SJSA1 (cell line): ENCODE measurements at places on chromosomes 1 and 21.

DNA sequence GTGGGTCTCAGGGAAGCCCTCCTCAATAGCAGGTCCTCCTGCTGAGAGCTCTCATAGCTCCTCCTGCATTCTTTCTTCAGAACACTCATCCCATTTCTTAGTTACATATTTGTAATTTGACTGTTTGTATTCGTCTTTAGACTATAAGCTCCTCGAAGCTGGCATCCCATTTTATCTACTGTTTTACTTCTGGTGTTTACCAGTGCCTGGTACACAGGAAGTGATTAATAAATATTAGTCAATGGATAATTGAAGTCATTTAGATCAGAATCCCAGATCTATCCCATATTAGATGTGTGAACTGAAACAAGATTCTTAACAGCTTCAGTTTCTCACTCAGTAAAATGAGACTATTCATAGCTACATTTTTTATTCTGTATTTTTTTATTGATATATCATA, 88.7 kb downstream of the PLPP3 start:
- no peak for DNase-seq

DNA sequence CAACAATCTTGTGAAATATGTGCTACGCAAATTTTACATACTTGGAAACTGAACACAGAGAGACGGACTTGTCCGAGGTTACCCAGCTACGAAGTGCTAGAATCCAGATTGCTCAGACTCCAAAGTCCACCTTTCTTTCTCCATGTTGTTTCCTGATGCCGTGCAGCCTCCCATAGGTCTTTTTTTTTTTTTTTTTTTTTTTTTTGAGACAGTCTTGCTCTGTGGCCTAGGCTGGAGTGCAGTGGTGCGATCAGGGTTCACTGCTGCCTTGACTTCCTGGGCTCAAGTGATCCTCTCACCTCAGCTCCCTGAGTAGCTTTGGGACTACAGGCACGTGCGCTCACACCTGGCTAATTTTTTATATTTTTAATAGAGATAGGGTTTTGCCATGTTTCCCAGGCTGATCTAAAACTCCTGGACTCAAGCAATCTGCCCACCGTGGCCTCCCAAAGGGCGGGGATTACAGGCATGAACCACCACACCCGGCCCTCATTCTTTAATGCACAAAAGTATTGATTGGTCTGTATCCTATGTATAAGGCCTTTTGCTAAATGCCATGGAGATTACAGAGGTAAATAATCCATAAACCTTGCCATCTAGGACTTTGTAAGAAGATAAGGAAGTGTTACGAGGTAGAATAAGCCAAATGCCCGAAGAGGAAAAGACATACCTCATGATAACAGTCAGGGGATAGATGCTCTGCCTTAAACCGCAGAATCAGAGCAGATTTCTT, 92.8 kb downstream of the C1orf21 start:
- DNase-seq, result no peak

DNA sequence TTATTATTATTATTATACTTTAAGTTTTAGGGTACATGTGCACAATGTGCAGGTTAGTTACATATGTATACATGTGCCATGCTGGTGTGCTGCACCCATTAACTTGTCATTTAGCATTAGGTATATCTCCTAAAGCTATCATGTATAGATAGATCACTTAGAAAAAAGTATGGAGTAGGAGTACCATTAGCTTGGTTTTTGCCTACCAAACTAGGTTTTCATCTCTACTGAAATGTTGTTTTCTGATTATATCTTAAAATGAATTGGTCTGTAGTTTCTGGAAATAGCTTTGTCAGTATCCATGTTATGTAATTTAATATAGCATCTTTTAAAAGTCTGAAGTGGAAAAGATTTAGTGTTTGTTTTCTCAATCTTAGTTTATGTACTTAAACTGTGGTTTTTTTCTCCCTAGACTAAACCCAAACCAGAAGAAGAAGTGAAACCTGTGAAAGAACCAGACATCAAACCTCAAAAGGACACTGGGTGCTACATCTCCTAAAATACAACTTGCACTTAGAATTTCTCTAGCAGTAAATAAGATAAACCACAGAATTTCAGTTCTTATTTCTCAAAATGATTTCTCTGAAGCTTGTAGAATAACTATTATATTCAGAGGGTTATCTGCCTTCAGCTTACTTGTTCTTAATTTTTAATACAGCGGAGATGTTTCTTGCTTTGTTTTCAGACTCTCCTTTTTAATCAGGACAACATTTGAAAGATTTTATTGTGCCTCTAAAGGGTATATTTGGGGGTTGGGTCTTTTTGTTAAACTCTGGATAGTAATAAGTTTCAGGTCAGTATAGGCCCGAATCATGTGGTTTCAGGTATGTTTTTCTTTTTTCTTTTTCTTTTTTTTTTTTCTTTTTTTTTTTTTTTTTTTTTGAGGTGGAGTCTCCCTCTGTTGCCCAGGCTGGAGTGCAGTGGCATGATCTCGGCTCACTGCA, 4.5 kb upstream of the FAM177B start:
- DNase-seq, result no peak

DNA sequence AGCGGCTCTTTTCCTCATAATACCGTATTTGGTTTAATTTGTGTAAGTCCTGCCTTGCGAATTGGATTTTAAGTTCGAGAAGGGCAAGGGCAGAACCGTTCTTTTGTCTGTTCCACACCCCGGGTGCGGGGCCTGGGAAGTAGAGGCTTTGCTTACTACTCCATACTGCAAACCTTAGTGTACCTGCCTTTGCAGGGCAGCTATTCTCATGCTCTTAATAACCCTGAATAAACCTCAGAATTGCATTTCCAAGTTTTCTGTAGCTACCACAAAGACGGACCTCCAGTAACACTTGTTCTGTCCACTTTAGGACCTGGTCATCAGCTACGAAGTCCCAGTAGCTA, 657 bp upstream of the HNRNPU start:
- DNase-seq, result no peak

DNA sequence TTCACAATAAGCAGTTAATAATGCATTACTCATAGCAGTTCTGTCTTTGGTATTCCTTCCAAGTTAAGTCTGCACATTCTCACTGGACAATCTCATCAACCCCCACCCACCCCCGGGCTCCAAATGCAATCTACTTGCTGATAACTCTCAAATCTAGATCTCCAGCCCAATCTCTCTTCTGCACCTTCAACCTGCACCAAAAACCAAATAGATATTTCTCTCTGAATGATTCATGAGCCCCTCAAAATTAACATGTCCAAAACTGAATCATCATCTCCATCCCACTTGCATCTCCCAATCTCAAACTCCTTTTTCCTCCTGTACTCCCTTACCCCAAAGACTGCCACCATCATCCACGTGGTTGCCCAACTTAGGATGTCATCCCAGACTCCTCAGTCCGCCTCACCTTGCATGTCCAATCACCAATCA, 2.7 kb downstream of the DOCK7 start:
- no peak for DNase-seq

- DNase-seq, result no peak
Observed at GRCh38 chr1:35571263-35571662, 1.9 kb upstream of the TFAP2E start.

DNA sequence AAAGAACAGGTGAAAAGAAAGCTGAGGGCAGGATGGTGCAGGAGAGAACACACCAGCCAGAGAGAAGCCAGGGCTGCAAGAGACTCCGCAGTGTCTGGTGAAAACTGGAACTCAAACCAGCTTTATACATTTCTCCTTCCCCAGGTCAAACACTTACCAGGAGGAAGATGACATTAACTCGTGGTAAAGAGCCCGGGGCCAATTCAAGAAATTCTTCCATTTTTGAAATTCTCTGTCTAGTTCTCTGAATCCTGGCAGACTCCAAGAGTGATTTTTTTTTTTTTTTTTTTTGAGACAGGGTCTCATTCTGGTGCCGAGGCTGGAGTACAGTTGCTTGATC, 25.8 kb upstream of the SIPA1L2 start:
- no peak for DNase-seq

DNA sequence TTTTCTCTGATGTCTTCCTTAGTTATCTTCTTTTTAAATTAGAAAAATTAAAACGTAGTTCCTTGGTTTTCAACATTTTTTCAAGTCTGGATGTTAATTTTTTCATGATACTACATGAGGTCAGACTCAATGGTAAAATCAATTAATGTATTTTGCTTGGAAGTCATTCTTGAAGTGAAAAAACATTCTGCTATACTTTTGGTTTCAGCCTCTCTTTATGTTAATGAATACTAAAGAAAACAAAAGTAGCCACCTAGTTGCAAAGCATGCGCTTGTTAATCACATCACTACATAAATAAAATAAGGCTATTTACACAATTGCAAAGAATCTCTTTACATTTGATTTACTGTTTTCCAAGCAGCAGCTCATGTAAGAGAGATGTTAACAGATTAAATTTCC, 170.4 kb downstream of the LIPI start:
- DNase-seq, result no peak

- no peak for DNase-seq
Observed at GRCh38 chr21:34958040-34958439, 91.1 kb downstream of the RUNX1 start.

DNA sequence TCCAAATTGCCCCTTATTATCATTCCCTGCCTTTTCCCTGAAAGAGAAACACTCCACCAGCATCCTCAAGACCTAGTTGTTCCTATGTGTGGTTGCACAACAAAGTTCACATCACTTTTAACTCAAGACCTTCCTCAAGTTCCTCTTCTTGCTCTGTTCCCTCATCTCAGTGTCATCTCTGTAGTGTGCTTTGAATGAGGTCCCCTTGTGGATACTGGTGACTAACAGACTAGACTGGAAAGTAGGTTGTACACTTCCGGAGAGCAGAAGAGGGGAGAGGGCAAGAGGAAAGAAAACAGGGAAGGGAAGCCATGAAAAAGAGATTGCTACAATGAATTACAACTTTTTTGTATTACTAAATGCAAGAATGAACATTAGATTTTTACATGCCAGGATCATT, 853.8 kb downstream of the USP25 start:
- DNase-seq, result no peak

DNA sequence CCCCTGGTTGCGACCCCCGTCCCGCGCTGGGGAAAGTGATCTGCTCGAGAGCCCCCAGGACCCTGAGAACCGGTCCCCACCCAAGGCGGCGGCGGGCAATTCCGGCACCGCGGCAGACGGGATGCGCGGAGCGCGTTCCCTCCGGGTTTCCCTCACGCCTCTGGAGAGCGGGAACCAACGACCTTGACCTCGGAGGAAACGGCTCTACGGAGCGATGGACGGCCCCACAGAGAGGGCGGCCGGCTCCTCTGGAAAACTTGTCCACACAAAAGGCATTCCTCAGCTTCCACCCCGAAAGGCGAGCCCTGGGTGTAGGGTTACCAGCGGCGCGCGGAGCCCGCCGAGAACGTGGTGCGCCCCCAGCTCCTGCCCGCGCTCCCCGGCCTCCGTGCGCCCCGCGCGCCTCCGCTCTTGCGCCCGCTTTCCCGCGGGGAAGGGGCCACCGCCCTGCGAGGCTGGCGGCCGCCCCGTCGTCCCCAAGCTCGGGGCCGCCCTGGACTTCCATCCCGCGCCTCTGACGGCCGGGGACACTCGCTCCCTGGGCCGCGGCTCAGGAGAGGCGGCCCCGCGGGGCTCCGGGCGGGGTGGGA, 391 bp upstream of the KIAA1614 start:
- DNase-seq, result peak; percentile 69

DNA sequence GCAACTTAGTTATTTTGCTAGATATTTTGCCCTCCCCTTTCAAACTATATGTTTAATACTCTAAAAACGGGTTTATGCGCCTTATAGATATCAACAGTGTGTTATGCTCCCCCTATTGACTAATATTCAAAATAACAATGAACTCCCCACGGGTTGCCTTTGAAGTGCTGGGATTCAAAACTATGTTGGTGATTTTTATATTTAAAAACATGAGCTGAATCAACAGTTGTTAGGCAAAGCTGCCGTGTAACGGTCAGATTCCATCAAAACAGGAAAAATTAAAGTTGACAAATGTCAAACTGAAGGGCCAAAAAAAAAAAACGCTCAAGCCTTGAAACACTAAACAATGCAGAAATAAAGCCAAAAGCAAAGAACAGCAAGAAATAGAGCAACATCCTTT, 2.5 kb downstream of the TGFBR3 start:
- no peak for DNase-seq

- peak; percentile 70 for DNase-seq
Observed at GRCh38 chr1:47710329-47711071, 272.7 kb downstream of the FOXD2 start.

- DNase-seq, result no peak
Observed at GRCh38 chr1:8232036-8232757, 85.7 kb upstream of the SLC45A1 start.

GRCh38 chr1:32724678-32725614, 22.4 kb upstream of the SYNC start:
- DNase-seq, result peak; percentile 96

GRCh38 chr1:102853136-102853535, 255.2 kb downstream of the COL11A1 start:
- DNase-seq, result no peak

DNA sequence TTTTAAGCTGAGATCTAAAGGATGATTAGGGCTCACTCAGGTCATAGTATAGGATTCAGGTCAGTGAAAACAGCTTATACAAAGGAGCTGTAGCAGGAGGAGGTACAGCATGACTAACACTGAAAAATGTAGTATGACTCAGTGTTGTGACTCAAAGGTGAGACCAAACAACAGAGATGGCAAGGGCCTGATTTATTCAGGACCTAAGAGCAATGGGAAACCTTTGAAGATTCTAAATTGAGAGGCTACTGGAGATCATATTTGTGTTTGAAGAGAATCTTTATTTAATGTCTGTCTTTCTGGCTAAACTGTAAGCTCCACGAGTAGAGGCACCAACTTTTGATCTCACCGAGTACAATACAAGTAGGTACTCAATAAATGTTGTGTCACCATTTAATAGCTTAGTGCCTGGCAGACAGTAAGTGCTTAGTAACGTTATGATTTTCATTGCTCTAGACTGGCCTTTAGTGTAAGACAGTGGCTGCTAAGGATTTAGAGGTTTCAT, 43.5 kb downstream of the PRKAA2 start:
- peak; percentile 34 for DNase-seq

DNA sequence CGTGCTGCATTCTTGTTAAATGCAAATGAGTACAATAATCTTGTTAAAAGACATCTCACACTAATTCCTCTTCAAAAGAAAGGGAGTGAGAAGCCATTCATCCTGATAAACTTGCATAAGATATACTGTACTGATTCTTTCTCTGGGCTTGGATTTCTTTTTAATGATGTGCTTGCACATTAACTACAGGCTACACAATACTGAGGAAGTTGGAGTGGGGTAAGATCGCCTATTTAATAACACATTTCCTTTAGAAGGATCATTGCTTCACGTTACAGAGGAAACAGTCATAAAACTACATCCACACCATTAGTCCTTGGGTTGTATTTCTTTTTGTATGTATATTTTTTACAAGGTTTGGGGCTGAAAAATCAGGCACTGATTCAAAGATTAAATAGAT, 36.6 kb downstream of the NRIP1 start:
- DNase-seq, result no peak

DNA sequence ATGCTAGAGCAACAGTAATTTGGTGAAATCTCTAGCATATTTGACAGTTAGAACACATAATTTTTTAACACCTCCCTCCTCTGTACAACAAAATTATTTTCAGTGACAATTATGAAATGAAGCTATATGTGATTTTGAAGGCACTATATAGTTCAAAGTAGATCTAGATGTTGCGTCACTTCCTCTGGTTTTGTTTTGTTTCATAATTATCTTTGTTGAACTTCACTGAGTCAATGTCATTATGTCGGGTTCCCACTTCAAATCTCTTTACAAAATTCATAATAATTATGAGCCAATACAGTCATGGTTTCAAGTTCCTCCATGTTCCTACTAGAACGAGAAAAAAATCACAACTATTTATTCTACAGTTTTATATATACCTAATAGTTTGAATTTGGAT, 254.8 kb upstream of the PLXNA2 start:
- peak; percentile 30 for DNase-seq

GRCh38 chr1:167722152-167722869, 529 bp downstream of the MPZL1 start:
- DNase-seq, result no peak
